Upper lobe of left lung (tissue), 6 donors: ENCODE measurements at places on chromosomes 12 and 14. TPM values are rescaled to one million over a fixed set of nuclear protein-coding genes. Genes with fewer than 3 reads are reported as not detected.

Gene KCNH3
- total RNA-seq: 3.4 TPM

Gene SLC38A4
- not detected for total RNA-seq

Gene TMEM233
- 0.11 TPM for total RNA-seq

Gene DAD1
- total RNA-seq: 188 TPM

Gene KLRD1
- 6.0 TPM for total RNA-seq

Gene DPF3
- 0.30 TPM for total RNA-seq

Gene ANKS1B
- 6.2 TPM for total RNA-seq

Gene BDKRB1
- total RNA-seq: not detected

Gene TAMALIN
- total RNA-seq: 151 TPM

Gene LRTM2
- total RNA-seq: not detected

Gene ZFHX2
- total RNA-seq: 1.7 TPM

Gene KRT71
- not detected for total RNA-seq

Gene CCDC175
- 0.14 TPM for total RNA-seq

Gene PEBP1
- total RNA-seq: 161 TPM

Gene ADAM21
- not detected for total RNA-seq

Gene MAP3K12
- total RNA-seq: 9.6 TPM

Gene SDR9C7
- total RNA-seq: not detected

Gene VRTN
- not detected for total RNA-seq

Gene CCDC197
- not detected for total RNA-seq

Gene HOXC12
- total RNA-seq: not detected
